ENCODE measurements at places on chromosomes 5 and 9. TPM values are rescaled to one million over a fixed set of nuclear protein-coding genes. Genes with fewer than 3 reads are reported as not detected.

IFNA6 gene
- not detected for total RNA-seq

PDE8B gene
- 1.3 TPM for total RNA-seq

TJP2 gene
- total RNA-seq = 4.8 TPM

MLLT3 gene
- total RNA-seq = 16.5 TPM

PRRX2 gene
- total RNA-seq = 5.2 TPM

SHISAL2B gene
- total RNA-seq = not detected

SLC6A3 gene
- 0.17 TPM for total RNA-seq

TMEM252 gene
- not detected for total RNA-seq

SOX30 gene
- 0.05 TPM for total RNA-seq

PLAC8L1 gene
- 0.49 TPM for total RNA-seq

SLC4A9 gene
- not detected for total RNA-seq

PRRT1B gene
- 0.69 TPM for total RNA-seq

ANKRD18B gene
- total RNA-seq = 5.0 TPM

HTR4 gene
- not detected for total RNA-seq

SPATA31D1 gene
- not detected for total RNA-seq

RORB gene
- total RNA-seq = not detected

KIF2A gene
- total RNA-seq = 41.1 TPM

PCDHGA12 gene
- not detected for total RNA-seq

SH3GL2 gene
- total RNA-seq = 0.07 TPM

LCP2 gene
- total RNA-seq = not detected

SMC2 gene
- 20.8 TPM for total RNA-seq

ENTREP1 gene
- total RNA-seq = 0.58 TPM

LRRC70 gene
- total RNA-seq = 0.14 TPM

IFNA13 gene
- total RNA-seq = not detected

EPB41L4B gene
- total RNA-seq = 5.9 TPM

TAF11L10 gene
- total RNA-seq = not detected

GABRA6 gene
- not detected for total RNA-seq

NRARP gene
- total RNA-seq = 3.5 TPM

PCDHA1 gene
- total RNA-seq = 0.10 TPM

CER1 gene
- total RNA-seq = not detected

FOXD4L6 gene
- total RNA-seq = not detected

TNFSF8 gene
- total RNA-seq = not detected

LCN10 gene
- not detected for total RNA-seq

DMGDH gene
- total RNA-seq = not detected

SIGMAR1 gene
- 182 TPM for total RNA-seq

CDHR2 gene
- total RNA-seq = 0.08 TPM

DNAI1 gene
- not detected for total RNA-seq

POLE3 gene
- total RNA-seq = 134 TPM

STOML2 gene
- 280 TPM for total RNA-seq

ACTBL2 gene
- total RNA-seq = 0.05 TPM

PCDHB16 gene
- 0.05 TPM for total RNA-seq

COL23A1 gene
- not detected for total RNA-seq

C9orf78 gene
- 53.3 TPM for total RNA-seq

OLFML2A gene
- 25.3 TPM for total RNA-seq

PCDHB4 gene
- total RNA-seq = 0.03 TPM

PCDHGA5 gene
- total RNA-seq = 0.07 TPM

TNPO1 gene
- total RNA-seq = 145 TPM

BNC2 gene
- total RNA-seq = 4.7 TPM

Data from A549 treated with DMSO at 1 μM for 4 hours (cell line).